ENCODE measurements at places on chromosomes 16 and 17.

- DNase-seq: no peak
Measured at GRCh38 chr17:68178831-68179230, 69.0 kb upstream of the AMZ2 start.

GRCh38 chr17:13160296-13160695 is 142.5 kb upstream of the ELAC2 start:
- no peak for DNase-seq

- DNase-seq: no peak
Measured at GRCh38 chr16:51565184-51565583, 414.1 kb upstream of the SALL1 start.

GRCh38 chr17:50661348-50661747 is 26.7 kb downstream of the ABCC3 start:
- no peak for DNase-seq

GRCh38 chr16:74605746-74606520 is 981 bp downstream of the GLG1 start:
- no peak for DNase-seq

GRCh38 chr16:49858200-49859124 is 2.5 kb upstream of the ZNF423 start:
- peak; percentile 52 for DNase-seq

DNA sequence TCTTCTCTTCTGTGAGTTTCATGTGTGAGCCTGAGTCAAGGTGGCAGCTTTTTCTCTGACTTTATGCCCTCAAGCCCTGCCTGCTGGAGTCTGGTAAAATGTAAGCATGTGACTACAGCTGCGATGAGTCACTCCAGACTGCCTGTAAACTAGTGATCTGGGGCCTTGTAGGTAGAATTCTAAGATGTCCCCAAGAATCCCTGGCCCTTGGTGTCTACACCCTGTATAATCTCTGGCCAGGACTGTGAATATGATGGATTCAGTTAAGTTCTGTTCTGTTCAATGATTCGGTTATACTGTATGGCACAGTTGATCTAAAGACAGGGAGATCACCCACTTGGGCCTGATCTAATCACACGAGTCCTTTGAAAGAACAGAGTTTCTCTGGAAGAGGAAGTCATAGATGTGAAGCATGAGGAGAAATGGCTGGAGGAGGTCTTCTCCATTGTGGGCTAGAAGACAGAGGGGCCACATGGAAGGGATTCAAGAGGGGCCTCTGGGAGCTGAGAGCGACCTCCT is 29.8 kb downstream of the PRSS54 start:
- DNase-seq: no peak

DNA sequence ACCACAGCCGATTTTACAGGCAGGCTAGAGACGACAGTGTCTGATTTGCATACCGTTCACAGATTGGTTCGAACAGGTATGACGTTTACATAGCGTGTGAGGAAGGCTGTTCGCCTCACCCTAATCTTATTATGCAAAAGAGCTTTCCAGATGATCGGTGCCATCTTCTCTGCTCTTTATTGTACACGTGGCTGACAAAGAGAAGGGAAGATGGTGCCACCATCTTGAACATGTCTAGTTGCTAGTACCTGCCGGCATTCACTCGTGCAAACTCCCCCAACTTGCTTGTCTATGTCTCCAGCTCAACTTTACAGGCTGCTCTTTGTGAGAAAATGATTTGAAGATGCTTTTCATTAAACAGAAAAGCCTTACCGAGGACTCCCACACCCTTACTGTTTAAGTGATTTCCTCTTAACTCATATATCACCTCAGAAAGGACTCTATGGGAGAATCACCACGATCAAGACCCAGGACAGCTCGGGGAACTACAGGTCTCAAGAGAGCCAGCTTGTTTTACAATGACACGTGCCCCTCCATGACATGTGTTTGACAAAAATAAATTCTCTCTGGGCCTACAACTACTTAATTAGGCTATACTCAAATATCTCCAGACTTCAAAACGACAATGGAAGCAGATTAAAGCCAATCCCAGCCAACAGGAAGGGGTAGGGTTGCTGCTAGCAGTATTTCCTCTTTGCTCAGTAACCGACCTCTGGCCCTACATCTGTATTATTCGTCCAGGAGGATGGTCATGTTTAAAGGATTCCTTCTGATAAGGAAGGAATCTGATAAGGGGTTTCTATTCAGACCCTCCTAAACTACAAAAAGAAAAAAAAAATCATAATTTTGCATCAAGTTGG is 480.6 kb downstream of the TMEM114 start:
- no peak for DNase-seq

- DNase-seq: no peak
Measured at GRCh38 chr17:82107341-82107860, 9.4 kb upstream of the FASN start.

DNA sequence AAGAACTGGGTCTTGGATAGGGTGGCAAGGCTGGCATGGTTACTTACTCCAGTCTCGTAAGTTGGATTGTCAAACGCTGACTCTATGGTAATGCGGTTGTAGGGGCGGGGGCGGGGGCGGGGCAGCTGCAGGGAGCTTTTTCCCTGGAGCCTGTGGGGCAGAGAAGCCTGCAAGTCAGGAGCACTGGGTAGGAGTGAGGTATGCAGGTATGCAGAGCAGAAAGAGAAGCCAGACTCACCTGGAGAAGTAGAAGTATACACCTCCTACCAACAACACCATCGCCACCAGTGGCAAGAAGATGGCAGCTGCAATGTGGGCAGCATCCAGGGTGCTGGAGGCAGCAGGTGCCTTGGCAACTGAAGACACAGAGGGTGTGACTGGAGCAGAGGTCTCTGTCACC is 4.8 kb upstream of the PHF12 start:
- DNase-seq: no peak

DNA sequence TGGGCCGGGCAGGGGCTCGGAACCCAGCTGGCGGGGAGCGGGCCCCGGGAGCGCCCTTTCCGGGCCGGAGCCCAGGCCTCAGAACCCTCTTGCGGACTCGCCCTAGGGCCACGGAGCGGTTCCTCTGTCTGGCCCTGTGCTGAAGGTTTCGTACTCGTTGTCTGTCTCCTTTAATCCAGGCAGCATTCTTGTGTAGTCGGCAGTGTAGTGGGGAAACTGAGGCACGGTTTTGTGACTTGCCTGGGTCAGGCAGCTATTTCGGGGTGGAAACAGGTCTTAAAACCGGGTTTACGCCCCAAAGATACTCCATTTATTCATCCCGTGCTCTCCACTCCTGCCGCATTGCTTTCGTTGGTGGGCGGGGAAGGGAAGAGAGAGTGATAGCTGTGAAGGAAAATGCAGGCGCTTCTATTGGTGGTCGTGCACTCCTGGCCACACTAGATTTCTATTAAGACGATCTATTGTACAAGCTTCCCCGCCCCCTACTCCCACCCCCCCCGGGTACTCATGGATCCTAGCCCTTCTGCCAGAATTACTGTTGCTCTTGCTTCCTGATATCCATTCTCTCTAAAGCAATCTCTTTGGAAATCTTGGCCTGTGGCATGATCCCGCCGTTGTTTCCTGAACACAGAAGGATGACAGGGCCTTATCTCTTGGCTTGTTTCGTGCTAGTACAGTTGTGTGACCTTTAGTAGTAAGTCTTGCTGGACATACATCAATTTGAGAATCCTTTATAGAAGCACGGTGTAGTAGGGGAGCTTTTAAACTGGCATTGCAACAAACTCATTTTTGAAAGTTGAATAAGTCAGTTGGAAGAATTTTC is 751 bp downstream of the DCAF7 start:
- peak; percentile 7 for DNase-seq

- DNase-seq: no peak
Measured at GRCh38 chr17:77842528-77843147, 115.9 kb upstream of the TNRC6C start.

DNA sequence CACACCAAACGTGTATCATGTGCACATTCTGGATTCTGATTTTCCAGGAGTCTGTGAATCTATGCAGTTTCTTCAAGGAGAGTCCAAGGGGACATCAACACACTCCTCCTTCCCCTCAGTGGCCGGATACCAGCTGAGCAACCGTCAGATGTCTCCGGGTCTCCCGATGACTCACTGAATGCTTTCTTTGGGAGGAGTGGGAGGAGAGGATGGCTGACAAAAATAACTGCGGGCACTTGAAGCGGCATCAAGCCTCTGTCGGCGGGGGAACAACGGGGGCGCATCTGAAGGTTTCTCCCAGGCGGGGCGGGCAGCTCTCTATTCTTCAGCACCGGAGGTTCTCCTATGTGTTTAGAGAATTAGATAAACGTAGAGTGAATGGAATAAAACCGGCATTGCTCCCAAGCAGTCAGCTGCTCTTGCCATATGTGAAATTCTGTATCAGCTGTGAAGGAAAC is 24.6 kb upstream of the LRRC75A start:
- no peak for DNase-seq

DNA sequence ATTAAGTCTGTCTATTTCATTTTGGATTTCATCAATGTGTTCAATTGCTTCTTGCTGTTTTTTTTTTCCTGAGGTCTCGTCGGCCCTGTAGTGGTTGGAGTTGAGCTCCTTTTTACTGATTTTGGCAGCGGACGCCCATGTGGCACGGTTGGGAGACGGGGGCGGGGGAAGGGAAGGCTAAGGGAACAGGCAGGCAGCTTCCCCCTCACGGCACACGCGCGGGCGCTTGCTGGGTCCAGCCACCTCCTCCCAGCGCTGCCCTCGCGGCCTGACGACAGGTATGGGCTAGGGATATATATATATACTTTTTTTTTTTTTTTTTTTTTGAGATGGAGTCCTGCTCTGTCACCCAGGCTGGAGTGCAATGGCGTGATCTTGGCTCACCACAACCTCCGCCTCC is 11.4 kb downstream of the HSF5 start:
- DNase-seq: no peak

DNA sequence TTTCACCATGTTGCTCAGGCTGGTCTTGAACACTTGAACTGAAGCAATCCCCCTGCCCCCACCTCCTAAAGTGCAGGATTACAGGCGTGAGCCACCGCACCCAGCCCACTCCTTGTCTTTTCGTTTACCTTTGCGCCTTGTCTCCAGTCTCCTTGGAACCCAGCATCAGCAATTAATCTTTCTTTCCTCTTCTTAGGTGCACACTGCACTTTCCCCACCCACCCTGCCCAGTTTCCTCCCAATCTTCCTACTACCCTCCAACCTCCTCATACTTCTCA is 1.5 kb upstream of the CLDN7 start:
- DNase-seq: no peak

- DNase-seq: no peak
Measured at GRCh38 chr17:4438162-4438944, 4.6 kb downstream of the SPNS3 start.

DNA sequence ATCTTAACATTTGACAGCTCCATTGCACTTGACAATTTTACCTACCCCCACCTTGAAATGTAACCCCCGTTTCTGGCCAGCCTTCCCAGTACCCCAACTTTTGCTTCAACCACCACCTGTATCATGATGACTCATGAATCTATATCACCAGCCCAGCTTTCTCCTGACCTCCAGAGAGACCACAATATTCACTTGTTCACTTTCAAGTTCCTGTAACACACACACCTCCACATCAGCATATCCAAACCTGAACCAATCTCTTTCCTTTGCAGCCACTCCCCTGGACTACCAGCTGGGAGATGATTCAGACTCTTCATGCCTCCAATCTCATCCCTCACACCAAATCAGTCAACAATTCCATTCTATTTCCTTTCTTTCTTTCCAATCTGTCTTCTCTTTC is 8.0 kb downstream of the SMG6 start:
- DNase-seq: no peak

DNA sequence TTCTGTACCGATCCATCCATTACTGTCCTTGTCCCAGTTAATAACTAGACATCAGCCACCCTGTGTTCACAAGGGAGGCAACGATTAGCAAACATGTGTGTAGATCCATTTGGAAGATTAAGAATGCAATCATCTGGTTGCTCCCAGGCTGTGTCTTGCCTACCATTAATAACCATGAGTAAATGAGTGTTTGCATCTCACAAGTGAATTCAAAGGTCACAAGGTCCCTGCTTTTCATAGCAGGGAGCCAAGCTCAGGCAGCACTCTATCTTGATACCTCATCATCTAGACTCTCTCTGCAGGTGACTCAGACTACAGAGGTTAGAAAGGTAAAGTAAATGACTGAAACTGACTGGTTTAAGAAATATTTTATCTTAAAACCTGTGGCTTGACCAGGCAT is 25.3 kb downstream of the VWA3A start:
- no peak for DNase-seq

- no peak for DNase-seq
Measured at GRCh38 chr17:17816240-17816814, 20.5 kb downstream of the SREBF1 start.

GRCh38 chr17:63173903-63174302 is 207.9 kb downstream of the TANC2 start:
- DNase-seq: no peak

- DNase-seq: no peak
Measured at GRCh38 chr17:65025297-65025696, 31.2 kb downstream of the GNA13 start.

GRCh38 chr16:15055141-15056053 is 477 bp downstream of the NTAN1 start:
- peak; percentile 48 for DNase-seq

- no peak for DNase-seq
Measured at GRCh38 chr17:37781451-37781850, 36.6 kb upstream of the HNF1B start.

DNA sequence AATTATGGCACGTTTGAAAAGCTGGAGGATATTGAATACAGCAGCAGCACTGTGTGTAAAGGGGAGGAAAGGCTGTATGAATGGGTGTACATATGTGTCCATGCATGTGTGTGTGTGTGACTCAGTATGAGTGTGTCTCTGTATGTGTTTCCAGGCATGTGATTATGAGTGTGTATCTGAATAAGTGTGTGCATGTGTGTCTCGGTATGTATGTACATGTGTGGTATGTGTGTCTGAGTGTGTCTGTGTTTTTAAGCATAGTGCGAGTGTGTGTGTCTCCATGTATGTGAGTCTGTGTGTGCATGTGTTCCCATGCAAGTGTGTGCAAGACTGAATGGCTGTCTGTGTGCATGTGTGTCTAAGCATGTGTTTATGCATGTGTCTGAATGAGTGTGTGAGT is 259.1 kb upstream of the XYLT1 start:
- no peak for DNase-seq

DNA sequence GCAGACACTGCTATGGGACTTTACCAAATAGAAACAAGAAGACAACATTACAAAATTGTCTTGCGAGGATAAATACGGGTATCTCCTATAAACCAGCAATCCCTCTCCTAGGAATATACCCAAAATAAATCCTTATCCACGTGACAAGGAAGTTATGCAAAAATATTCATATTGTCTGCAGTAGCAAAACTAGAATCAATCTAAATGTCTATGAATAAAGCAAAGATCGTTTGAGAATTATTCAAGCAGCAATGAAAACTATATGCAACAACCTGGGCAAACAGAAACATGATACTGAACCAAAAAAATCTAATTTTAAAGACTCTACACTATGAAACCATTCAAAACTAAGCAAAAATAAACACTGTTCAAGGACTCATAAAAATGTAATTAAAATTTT is 9.2 kb downstream of the LUC7L start:
- DNase-seq: no peak

- DNase-seq: peak; percentile 48
Measured at GRCh38 chr16:4309833-4310266, 6.0 kb upstream of the GLIS2 start.

GRCh38 chr17:45801421-45801820 is 17.3 kb downstream of the CRHR1 start:
- DNase-seq: no peak

- no peak for DNase-seq
Measured at GRCh38 chr17:62663304-62663703, 35.8 kb downstream of the MRC2 start.

- no peak for DNase-seq
Measured at GRCh38 chr16:66662445-66663194, 33.9 kb downstream of the CMTM4 start.

Data from activated T-cell treated with anti-CD3 and anti-CD28 coated beads for 4 hours (primary cell).